ENCODE measurements at places on chromosomes 3 and 15.
A peak's percentile ranks its signal among the peaks of the same experiment; 100 is the strongest.

DNA sequence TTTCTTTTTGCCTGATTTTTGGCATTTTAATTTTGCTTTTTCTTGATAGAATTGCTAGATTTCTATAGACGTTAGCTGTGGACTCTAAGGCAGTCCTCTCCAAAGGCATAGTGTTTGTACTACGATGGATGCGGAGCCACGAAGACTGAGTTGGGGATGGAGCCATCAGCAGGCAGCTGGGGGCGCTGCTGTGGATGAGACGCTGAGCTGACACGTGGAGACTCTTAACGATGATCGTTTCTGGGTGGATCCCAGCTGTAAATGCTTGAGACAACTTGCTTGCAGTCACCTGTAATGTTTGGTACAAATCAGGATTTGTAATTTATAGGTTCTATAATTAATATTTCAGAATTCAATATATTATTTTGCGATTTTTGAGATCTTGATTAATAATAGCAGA is 13.3 kb upstream of the PPP1R2 start:
- DNase-seq = no peak

GRCh38 chr3:150736903-150737832 is 25.8 kb downstream of the SIAH2 start:
- no peak for DNase-seq

- DNase-seq = peak; percentile 39
These were observed 636 bp downstream of the TBC1D21 start for GRCh38 chr15:73873889-73874511.

- no peak for DNase-seq
These were observed 1005.6 kb downstream of the IGSF11 start for GRCh38 chr3:118029049-118029448.

DNA sequence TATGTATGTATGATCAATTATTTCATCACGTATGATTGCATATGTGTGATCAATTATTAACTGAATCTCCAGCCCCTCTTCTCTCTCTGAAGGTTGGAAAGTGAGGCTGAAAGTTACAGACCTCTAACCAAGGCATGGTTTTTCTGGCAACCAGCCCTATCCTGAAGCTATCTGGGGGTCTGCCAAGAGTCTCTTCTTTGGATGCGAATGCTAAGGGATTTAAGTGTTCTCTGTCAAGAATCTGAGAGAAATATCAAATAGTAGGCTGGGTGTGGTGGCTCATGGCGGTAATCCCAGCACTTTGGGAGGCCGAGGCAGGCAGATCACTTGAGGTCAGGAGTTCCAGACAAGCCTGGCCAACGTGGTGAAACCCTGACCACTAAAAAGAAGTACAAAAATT is 8.1 kb downstream of the NKTR start:
- DNase-seq = no peak

DNA sequence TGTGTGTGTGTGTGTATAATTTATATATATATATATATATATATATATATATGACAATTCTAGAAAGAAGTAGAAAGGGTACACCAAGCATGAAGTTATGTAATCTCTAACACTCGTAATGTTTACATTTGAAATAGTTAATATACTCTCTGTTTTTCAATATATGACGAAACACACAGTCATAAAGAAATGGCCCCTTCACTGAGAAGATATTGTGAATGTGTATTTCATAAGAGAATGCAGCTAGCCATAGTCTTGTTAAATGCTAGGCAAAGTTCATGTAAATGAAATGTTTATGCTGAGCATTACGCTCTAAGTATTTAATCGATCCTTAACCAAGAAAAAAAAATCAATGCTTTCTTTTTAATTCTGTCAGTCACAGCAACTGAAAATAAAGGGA is 154.7 kb upstream of the TSPAN3 start:
- no peak for DNase-seq

DNA sequence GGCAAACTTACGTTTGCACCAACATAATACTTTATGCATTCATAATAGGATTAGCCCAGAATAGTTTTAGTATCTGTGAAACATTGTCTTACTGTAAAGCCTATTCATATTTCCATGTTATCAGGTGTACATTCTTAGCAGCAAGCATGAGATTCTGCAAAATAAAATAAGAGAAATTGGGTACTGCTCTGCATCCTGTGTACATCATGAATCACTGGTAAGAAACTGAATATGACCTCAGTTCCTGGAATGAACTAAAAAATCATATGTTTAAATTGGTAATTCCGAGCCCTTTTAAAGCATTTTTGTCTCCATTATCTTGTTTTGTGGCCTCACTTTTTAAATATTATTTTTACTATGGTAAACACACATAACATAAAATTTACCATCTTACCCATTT is 605.1 kb downstream of the ROBO1 start:
- no peak for DNase-seq

GRCh38 chr15:31302778-31303725 is 23.6 kb upstream of the KLF13 start:
- DNase-seq = no peak

DNA sequence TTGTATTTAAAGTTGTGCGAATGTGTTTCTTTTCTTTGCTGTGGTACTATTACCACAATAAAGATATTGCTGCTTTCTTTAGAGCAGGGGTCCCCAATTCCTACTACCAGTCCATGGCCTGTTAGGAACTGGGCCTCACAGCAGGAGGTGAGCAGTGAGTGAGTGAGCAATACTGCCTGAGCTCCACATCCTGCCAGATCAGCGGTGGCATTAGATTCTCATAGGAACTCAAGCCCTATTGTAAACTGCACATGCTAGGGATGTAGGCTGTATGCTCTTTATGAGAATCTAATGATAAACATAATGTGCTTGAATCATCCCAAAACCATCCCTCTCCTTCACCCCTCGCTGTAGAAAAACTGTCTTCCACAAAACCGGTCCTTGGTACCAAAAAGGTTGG is 41.6 kb downstream of the DMXL2 start:
- no peak for DNase-seq
